ENCODE measurements at places on chromosomes 2 and 18.

DNA sequence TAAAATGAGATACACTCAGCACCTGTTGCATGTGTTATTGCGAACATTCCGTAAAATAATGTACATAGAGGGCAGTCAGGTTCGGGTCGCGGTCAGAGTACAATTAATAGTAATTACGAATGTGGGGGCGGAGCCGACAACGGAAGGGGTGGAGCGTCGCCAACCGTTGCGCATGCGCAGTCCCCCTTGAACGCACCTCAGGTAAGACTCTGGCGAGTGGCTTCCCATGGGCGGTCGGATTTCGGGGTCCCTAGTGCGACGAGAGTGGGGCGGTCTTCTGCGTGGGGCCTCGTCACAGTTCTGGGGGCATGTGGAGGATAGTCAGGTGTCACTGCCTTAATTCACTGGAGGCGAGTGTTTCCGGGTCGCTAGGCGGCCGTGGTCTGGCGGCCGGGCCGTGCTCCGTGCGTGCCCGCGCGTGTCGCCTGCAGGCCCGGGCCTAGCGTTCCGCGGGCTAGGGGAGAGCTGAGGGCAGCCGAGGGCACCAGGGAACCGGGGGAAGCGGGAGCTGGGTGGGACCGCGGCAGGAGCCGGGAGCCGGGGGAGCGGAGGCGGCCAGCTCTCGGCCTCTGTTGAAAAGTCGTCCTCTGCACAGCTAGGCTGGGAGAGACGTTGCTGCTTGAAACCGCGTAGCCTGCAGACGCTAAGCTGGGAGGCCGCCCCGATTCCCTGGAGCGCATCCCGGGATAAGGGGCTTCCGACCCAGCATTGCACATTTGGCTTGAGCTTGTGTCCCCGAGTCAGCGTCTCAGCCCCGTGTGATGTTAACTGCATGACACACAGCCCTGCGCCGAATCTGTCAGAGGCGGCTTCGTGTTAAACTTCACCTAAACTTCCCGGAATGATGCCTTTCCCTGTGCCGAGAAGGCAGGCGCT lies at the start of gene CEBPZOS:
CEBPZOS (plus strand) TSS at position 177 of the 876 bp plus-strand sequence. CDS start 3,209 bp downstream, outside the sequence.
- DNase-seq: peak; percentile 53

DNA sequence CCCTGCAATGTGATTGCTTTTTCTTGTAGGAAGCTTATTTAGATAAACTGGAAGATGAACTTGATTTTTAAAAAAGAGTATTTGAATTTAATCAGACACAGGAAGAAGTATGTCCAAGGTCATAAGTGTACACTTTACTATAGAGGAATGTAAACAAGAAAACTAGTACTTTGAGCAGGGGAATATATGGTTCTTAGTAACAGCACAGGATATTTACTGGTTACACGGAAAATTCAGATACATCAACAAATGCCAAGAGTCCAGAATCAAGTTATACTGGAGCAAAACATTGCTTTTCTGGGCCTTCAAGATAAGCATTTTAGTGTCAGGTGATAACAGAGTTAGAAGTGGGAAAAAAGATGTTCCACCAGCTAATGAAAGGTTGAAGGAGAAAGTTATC lies 75.5 kb downstream of the EFEMP1 start:
- DNase-seq: no peak

GRCh38 chr2:24912523-24912922 lies 7.5 kb downstream of the ADCY3 start:
- no peak for DNase-seq

- DNase-seq: no peak
These were observed 262.6 kb downstream of the MREG start for GRCh38 chr2:215750763-215751162.

DNA sequence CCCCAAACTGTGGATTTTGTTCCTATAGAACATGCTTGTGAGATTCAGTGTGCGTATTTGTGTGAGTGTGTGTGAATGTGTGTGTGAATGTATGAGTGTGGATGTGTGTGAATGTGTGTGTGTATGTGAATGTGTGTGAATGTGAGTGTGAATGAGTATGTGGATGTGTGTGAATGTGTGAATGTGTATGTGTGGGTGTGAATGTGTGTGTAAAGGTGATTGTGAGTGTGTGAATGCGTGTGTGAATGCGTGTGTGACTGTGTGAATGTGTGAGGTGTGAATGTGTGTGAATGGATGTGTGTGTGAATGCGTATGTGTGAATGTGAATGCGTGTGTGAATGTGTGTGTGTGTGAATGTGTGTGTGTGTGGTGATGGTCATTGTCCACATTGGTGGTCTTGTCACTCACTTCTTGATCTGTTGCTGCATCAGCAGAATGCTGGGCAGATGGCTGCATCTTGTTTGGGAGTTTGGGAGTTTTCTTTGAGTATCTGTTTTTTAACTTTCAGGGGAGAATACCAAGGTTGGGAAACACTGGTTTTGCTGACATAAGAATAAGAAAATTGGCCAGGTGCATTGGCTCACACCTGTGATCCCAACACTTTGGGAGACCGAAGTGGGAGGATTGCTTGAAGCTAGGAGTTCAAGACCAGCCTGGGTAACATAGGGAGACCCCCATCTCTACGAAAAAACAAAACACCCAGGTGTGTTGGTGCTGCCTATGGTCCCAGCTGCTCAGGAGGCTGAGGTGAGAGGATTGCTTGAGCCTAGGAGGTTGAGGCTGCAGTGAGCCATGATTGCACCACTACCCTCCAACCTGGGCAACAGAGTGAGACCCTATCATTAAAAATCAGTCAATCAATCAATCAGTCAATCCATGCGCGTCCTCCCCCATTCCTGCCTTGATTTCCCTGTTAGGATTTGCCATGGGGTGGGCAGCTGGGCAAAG lies 18.2 kb downstream of the AGAP1 start:
- no peak for DNase-seq

DNA sequence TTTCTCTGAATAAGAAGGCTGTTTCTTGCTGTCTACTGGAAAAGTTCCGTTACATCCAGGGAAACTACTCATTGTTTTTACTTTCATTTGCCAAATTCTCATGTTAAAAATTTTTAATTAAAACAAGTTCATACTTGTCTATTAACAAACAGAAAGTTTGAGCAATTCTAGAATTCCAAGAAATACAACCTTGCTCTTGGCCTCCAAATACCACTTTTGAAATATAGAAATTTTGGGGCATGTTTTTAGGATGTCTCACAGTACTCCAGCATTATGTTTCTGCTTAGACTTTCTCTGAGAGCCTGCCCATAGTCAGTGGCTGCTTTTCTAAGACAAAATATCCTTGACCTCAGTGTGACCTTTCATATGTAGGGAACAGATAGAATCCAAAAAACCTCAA lies 228.7 kb upstream of the RND3 start:
- DNase-seq: no peak

- no peak for DNase-seq
These were observed 117.0 kb downstream of the CACNB4 start for GRCh38 chr2:151981886-151982285.

GRCh38 chr2:220366765-220367164 lies 739.3 kb downstream of the SLC4A3 start:
- DNase-seq: no peak

- DNase-seq: no peak
These were observed 594.3 kb downstream of the STK39 start for GRCh38 chr2:167653131-167653530.

DNA sequence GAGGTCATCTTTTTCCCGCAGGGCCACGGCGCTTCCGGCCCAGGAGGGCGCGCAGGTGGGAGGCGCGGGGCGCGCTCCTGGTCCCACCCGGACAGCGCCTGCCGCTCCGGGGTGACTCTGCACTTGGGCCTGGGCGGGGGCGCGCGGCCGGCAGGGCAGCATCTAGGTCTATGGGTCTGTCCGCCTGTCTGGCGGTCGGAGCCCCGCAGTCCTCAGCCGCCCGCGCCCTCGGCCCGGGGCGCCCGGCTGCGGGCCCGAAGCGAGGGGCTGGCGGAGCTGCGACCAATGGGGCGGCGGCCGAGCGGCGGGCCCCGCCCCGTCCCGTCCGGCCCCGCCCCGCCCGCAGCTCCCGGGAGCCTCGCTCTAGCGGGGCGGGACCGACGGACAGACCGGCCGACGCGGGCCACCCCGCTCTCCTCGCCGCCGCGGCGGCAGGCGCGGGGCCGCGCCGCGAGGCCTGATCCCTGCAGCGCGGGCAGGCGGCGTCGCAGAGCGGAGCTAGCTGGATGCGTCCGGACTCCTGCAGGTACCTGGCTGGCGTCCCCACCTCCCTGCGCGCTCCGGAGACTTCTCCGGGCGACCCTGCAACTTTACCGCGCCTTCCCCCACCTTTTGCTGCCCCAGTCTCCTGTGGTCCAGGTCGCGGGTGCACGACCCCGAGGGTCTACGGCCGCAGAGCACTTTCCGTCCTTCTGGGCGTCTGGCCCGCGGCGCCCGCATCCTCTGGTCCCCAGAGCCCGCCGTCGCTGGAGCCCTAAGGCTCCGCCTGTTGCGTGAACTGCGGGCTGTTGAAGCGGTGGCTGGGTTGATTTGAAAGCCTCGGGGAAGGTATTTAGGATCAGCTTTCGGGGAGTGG lies at the start of gene KCNS3:
KCNS3 (plus strand) TSS at position 387 of the 856 bp plus-strand sequence. CDS start 52,342 bp downstream, outside the sequence.
- DNase-seq: no peak

GRCh38 chr18:7062811-7063210 lies 54.8 kb downstream of the LAMA1 start:
- DNase-seq: no peak

DNA sequence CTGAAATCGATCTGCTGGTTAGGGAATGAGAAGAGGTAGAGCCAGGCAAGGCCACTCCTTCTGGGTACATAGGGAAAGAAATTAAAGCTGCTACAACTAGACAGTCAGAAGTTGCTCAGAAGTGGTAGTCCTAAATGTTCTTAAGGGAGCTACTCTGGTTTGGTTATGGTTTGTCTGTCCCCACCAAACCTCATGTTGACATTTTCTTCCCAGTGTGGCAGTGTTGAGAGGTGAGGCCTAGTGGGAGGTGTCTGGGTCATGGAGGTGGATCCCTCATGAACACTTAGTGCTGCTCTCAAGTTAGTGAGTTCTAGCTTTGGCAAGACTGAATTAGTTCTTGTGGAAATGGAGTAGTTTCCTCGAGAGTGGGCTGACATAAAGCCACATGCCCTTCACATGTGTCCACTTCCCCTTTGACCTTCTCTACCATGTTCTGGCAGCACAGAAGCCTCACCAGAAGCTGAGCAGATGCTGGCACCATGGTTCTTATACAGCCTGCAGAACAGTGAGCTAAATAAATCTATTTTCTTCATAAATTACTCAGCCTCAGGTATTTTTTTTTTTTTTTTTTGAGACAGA lies 14.7 kb downstream of the RNF103 start:
- no peak for DNase-seq

DNA sequence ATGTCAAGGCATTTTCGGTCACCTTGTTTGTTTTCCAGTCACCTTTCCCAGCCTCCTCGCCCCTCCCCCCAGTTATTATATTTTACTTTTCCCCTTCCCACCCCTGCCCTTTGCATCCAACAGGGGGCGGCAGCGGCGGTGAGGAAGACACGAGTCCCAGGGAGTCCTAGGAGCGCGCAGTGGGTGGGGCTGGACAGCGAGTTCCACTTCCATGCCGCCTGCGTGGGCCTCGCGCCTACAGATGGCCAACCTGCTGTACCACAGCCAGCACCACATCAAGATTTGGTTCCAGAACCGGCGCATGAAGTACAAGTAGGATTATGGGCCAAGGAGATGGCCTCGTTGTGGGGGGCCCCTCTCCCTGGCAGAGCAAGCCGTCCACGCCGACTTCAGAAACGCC lies 37.2 kb upstream of the EVA1A start:
- DNase-seq: no peak
